ENCODE measurements at places on chromosomes 11 and 22.

DNA sequence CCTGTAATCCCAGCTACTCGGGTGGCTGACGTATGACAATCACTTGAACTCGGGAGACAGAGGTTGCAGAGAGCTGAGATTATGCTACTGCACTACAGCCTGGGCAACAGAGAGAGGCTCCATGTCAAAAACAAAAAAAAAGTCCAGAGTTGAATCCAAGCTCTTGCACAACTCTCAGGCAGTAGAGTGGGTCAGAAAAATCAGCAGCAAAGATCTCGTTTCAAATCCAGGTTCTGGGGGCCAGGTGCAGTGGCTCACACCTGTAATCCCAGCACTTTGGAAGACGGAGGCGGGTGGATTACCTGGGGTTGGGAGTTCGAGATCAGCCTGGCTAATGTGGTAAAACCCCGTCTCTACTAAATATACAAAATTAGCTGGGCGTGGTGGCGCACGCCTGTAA, 24.9 kb downstream of the CLPB start:
- DNase-seq = no peak

DNA sequence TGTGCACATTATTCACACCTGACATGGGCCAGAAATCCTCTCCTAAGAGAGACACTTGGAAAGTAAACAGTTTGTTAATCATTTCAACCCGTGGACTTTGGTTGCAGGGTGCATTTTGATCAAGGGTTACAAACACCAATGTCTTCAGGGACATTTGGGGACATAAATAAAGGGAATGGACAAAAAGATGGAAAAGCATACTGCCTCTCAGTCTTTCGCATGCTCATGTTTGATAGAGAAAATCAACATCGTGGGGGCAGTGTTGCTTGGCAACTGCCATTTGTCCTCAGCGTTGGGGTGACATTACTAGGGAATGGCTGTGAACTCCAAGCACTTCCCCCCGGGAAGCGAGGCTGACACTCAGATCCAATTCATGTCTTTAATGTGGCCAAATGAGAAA, 114.7 kb upstream of the OR4B1 start:
- peak; percentile 37 for DNase-seq

- no peak for DNase-seq
Observed at GRCh38 chr11:35158701-35159510, 19.9 kb downstream of the CD44 start.

DNA sequence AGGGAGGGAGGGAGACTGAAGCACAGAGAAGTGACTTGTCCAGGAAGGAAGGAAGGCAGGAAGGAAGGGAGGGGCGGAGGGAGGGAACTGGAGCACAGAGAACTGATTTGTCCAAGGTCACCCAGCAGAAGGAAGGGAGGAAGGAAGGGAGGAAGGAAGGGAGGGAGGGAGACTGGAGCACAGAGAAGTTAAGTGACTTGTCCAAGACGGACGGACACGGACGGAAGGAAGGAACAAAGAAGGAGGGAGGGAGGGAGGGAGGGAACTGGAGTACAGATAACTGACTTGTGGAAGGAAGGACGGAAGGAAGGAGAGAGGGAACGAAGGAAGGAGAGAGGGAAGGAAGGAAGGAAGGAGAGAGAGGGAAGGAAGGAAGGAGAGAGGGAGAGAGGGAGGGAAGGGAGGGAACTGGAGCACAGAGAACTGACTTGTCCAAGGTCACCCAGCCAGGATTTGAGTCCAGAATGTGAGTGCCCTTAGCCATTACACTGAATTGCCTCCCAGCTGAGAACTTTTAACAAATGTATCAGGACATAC, 1.5 kb downstream of the SLC35F2 start:
- DNase-seq = no peak

- no peak for DNase-seq
Observed at GRCh38 chr11:12266132-12266531, 111.2 kb upstream of the PARVA start.

DNA sequence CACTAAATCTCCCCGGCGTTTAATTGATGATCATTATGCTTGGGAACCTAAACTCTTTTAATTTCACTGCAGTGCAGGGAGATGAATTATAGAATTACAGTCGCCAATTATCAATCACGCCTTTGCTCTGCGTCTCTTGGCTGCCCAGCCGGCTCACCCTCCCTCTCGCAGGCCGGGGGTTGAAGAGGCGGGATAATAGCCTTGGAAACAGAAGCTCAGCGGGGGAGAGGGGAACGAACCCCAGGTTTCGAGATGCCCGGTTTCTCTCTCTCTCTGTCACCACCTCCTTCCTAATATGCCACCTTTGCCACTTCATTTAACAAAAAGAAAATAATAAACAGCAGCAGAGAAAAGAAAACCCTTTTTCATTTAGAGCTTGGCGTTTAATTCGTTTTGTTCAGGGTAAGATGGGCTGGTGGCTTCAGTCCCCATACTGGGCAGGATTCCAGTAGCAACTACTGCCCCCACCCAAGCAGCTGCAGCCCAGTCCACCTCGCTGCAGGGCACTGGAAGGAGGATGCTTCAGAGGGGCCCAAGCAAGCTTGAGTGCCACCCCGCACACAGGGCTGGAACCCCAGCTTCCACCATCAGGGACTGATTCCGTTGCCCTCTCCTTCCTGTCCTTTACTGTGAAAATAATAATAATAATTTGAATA, 271.7 kb downstream of the BUD13 start:
- no peak for DNase-seq

- DNase-seq = no peak
Observed at GRCh38 chr11:45606514-45607281, 58.7 kb downstream of the CHST1 start.

GRCh38 chr22:36301851-36302250, 48.9 kb downstream of the APOL1 start:
- no peak for DNase-seq

DNA sequence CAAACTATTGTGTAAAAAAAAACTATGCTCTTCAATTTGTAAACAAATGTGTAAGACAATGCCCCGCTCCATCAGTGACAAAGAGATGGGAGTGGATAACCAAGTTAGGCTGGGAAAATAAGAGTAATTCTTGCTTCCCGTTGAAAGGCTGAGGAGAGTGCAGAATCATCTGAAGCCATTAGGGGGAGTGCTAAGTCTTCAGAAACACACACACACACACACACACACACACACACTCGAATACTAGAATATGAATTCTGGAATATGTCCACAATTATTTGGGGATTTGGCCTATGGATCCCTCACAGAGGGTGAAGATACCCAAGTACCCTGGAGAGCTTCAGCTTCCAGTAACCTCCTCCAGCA, 27.8 kb upstream of the ROBO3 start:
- no peak for DNase-seq

DNA sequence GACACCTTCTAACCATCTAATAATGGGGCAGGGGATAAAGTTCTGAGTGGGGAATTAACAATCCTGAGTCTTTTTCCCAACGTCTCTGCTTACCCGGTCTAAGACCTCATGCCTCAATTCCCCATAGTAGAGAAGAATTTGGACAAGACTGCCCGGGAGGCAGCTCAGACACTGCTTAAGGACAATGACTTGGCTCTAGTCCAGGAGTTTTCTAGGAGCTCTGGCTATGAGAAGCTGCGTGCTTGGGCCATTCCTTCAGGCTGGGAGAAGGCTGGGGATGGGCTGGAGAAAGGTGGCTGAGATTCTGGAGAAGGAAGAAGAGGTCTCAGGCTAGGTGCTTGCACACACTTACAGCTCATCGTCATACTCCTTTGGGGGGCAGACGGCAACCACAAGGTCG, 19.8 kb upstream of the ABCC8 start:
- no peak for DNase-seq

- DNase-seq = no peak
Observed at GRCh38 chr11:96237766-96238266, 105.2 kb downstream of the MAML2 start.

DNA sequence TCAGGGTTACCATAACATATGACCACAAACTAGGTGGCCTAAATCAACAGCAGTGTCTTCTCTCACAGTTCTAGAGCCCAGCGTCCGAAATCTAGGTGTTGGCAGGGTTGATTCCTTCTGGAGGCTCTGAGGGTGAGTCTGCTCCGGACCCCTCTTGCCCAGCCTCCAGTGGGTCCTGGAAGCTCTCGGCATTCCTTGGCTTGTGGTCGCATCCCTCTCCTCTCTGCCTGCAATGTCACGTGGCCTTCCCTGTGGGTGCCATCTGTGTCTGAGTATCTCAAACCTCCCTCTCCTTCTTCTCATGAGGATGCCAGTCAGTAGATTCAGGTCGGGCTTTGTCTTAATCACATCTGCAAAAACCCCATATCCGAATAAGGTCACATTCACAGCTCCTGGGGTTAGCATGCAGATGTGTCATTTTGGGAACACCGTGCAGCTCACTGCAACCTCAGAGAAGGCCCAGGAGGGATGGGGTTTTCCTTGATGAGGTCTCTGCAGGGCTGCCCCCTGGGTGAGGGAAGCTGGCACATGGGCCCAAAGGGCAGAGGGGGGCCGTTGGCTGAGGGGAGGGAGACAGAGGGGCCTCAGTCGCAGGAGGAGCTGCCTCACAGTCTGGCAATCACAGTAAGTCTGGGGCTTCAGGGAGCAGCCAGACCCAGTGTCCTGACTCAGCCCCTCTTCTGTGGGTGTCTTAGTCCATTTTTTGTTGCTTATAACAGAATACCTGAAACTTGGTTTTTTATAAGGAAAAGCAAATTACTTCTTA, 41.2 kb downstream of the PARVG start:
- DNase-seq = peak; percentile 26

- DNase-seq = no peak
Observed at GRCh38 chr11:67664696-67665540, 9.5 kb downstream of the ALDH3B2 start.

DNA sequence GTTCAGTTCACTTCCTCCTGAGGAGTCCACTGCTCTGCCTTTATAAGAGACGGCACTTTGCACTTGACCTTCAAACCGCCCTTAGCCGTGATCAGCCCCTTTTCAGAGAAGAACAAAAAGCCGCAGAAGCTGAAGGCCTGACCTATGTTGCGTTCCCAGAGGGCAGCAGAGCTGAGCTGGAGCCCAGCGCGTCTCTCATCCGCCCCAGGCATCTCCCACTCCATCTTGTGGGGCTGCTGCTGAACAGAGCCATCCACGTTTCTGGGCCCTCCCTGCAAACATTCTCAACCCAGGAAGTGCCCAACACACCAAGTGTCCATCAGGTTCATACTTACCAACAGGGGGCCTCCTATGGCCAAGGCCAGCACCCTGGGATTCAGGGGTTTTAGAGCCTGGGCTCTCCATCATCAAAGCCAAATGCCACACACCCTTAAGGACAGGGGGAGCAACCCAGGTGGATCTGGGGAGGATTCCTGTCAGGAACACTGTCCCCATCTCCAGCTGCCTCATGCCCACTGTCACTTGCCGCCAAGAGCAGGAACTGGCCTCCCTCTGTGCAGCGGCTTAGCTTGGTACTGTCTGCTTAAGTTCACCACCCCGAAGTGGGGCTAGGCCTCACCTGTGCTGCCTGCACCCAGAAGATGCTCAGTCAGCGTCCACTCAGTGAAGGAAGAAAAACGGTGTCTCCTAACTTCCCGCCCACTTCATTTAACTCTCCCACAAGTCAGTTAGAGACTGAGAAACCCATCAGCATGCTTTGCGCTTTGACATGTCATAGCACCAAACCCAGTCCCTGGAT, 16.0 kb upstream of the EFCAB6 start:
- no peak for DNase-seq

DNA sequence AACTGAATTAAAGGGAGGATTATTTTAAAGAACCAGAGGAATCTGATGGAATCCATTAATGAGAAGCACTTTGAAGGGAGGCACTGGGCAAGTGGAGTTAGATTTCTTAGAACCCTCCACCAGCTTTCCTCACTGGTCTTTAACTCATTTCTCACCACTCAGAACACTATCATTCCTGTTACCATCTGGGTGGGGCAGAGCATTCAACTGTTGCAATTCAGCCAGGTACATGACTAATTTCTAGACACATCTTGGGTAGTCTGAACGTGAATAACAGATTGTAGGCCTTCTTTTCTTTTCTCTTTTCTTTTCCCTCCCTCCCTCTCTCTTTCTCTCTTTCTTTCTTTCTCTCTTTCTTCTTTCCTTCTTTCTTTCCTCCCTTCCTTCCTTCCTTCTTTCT, 15.5 kb upstream of the MMP1 start:
- no peak for DNase-seq

- no peak for DNase-seq
Observed at GRCh38 chr11:79467761-79468160, 26.9 kb upstream of the TENM4 start.

DNA sequence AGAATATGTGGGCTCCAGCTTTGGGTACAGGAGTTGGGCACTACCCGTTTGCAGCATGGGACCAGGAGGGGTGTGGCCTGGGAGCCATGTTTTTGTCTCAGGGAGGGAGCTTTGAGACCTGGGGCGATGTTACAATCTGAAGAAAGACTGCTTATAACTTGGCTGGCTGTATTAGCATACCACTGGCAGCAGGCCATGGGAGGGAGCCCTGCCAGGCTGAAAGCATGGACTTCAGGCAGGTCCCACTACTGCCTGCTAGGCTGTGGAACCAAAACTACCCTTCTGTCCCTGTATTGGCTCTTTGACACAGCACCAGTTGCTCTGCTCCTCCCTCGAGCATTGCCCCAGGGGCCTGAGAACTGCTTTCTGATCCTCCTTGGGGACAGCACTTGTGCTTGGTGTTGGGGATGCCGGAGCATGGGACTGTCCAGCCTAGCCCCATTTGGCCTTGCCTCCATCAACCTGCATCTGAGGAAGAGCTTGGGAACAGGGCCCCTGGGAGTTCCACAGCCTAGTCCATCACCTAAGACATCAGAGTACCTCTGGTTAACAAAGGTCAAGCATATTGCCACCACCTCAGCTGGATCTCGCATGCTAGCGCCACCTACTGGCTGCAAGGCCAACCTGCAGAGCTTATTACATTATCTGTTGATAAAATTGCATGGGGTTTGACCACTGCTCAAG, 217.4 kb downstream of the SBF2 start:
- peak; percentile 48 for DNase-seq

- DNase-seq = no peak
Observed at GRCh38 chr11:31655483-31655882, 145.9 kb downstream of the ELP4 start.

GRCh38 chr11:64852804-64853509, 8.5 kb upstream of the CDC42BPG start:
- no peak for DNase-seq

DNA sequence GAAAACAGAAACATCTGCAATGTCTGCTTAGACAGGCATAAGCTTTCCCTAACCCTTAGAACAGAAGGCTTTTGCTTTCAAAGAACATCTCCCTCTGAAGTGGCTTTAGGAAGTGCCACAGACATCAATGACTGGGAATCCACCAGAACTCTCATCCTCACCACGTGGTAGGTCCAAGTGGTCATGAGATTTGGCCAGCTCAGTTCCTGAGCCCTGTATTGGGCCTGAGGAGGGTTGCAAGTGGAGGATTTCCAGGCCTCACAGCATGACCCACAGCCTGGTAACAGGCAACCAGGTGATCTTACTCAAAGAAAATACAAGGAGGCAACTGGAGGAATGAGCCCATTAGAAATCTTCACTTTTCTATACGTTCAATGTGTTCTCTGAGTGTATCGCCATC, 1.6 kb downstream of the CASP1 start:
- DNase-seq = no peak

DNA sequence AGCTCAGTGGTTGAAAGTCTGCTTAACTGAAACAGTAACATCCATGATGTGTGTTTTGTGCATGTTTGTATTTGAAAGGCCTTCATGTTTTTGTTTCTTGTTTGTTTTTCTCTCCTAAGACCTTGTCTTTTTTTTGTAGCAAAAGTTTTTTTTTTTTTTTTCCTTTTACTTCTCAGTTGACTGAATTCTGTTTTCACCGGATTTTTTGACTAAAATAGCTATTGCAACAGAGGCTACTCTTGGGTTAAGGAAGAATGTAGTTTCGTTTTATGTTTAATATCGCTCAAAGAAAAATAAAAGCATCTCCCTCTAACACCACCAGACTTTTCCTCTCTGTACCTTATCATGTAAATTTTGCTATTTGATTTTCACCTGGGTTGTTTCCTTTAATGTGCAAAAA, 15.1 kb downstream of the APOL6 start:
- no peak for DNase-seq

GRCh38 chr11:43833657-43834073, 47.0 kb upstream of the ALKBH3 start:
- no peak for DNase-seq

All from activated CD8-positive, alpha-beta memory T cell treated with anti-CD3 and anti-CD28 coated beads, Interleukin-2, amount 10 ng/mL, durations not matched to agents 7 days and 5 days (primary cell).